Esophagus muscularis mucosa (tissue), 4 donors: ENCODE measurements at places on chromosomes 11 and 22. TPM values are rescaled to one million over a fixed set of nuclear protein-coding genes. Genes with fewer than 3 reads are reported as not detected.

The SLC43A3 gene
- 26.6 TPM for total RNA-seq

DNA sequence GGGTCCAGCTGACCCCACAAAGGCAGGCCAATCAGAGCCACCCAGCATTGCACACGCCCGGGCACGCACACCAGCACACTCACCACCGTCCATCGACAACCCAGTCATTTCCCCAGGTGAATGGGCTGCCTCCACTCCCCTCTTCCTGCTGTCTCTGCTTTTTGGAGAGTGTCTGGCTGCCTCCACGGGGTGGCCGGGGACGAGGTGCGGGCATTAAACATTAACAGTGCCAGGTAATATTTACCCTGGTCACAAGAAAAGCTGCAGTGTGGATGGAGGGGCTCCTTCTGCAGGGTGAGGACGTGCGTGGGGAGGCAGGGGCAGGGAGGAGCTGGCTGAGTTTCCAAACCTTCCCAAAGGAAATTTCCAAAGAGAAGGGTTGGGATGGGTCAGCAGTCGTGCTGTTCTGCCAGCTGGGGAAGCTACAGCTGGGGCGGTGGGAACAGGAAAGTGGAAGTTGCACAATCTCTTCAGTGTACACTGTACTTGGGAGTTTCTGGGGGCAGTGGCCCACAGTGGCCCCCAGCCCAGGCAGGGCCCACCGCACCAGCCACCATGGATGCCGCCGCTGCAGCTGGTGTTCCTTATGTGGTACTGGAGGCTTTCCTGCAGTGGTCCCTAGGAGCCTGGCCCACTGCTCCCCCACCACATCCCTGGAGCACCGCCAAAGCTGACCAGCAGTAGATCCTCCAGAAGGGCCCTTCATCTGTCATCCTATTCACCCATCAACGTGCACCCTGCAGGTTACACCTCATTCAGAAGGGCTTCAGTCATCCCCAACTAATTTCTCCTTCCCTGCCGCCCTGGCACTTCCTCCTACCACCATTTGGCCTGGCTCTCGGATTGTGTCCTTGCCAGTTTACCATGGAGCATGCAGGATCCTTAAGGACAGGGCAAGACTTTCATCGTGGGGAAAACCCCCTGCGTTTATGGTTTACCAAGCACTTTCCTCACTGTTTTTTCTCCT is at the start of gene FXYD2:
TSS of gene FXYD2 (minus strand) at position 174 of the 967 bp plus-strand sequence. CDS start at position 108, 66 bp downstream.
- no peaks in the 10 kb centered on the region for H3K27me3 ChIP-seq
- no peaks in the 10 kb centered on the region for H3K36me3 ChIP-seq
- H3K4me1 ChIP-seq: peaks cover 55% of the 10 kb centered on the region
- H3K27ac ChIP-seq: peak within 1 kb of the TSS; percentile 79
- H3K4me3 ChIP-seq: no peak within 1 kb of the TSS

- peak overlapping the region; percentile 94 for H3K27ac ChIP-seq
- H3K4me3 ChIP-seq: peak overlapping the region; percentile 68
- peaks cover 40% of the 10 kb centered on the region for H3K36me3 ChIP-seq
- peak; percentile 94 for DNase-seq
- no peaks in the 10 kb centered on the region for H3K27me3 ChIP-seq
- H3K4me1 ChIP-seq: peaks cover 27% of the 10 kb centered on the region
Observed at GRCh38 chr11:66479394-66480116, 679 bp upstream of the DPP3 start.

DNA sequence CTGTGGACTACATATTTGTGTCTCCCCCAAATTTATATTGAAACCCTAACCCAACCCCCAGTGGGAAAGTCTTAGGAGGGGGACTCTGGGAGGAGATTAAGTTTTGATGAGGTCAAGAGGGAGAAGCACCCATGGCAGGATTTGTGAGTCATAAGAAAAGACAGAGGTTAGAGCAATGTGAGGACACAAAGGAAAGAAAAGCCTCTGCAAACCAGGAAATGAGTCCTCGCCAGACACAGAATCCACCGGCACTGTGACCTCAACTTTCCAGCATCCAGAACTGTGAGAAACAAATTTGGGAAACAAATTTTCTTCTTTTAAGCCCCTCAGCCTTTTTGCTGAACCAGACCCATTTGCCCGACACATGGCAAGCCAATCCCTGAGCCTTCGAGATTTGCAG is 397.0 kb downstream of the NTM start:
- H3K36me3 ChIP-seq: no peaks in the 10 kb centered on the region
- no peak overlapping the region for H3K4me3 ChIP-seq
- H3K27me3 ChIP-seq: peaks cover 7% of the 10 kb centered on the region
- DNase-seq: no peak
- no peaks in the 10 kb centered on the region for H3K4me1 ChIP-seq

GRCh38 chr11:64715756-64716472 is 7.1 kb downstream of the NRXN2 start:
- peaks cover 99% of the 10 kb centered on the region for H3K27me3 ChIP-seq
- no peak overlapping the region for H3K27ac ChIP-seq
- H3K4me1 ChIP-seq: peaks cover 24% of the 10 kb centered on the region
- no peak overlapping the region for H3K4me3 ChIP-seq
- DNase-seq: no peak
- no peaks in the 10 kb centered on the region for H3K36me3 ChIP-seq
